ENCODE measurements at places on chromosomes 2 and 18.

GRCh38 chr18:8726963-8727705 is 21.8 kb downstream of the MTCL1 start:
- no peak for DNase-seq

DNA sequence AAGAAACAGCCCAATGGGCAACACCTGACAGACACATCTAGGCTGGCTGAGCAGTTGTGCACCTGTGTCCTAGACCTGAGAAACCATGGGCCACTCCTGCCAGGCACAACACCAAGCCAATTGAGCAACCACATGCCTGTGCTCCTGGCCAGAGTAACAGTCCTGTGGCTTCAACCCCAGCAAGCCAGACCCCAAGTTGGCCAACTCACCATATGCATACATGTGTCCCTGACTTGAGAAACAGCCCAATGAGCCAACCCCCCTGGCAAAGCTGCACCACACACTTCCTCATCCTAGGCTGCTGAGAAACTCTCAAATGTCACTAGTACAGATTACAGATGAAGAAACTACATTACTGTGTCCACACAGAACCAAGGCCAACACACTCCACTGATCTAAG is 36.6 kb downstream of the USP34 start:
- DNase-seq = no peak

- DNase-seq = no peak
These were observed 166.7 kb upstream of the TNP1 start for GRCh38 chr2:217026569-217026968.

GRCh38 chr18:10475276-10475653 is 20.8 kb downstream of the APCDD1 start:
- no peak for DNase-seq

DNA sequence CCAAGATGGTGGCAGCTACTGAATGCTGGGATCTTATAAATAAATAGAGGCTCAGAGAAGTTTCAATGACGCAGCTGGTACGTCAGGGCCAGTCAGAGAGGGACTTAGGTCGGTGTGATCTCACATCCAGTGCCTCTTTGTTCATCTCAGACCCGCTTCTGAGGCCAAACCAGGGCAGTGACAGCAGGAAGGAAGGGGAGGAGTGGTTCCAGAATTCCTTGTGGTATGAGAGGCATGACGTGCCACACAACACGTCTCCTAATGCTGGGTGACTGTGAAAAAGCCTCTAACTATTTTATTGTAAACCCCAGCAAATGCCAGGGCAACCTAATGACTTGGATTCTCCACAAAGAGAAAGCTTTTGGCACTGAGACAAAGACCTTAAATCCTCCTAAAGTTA is 423.3 kb downstream of the LPIN1 start:
- DNase-seq = peak; percentile 40

DNA sequence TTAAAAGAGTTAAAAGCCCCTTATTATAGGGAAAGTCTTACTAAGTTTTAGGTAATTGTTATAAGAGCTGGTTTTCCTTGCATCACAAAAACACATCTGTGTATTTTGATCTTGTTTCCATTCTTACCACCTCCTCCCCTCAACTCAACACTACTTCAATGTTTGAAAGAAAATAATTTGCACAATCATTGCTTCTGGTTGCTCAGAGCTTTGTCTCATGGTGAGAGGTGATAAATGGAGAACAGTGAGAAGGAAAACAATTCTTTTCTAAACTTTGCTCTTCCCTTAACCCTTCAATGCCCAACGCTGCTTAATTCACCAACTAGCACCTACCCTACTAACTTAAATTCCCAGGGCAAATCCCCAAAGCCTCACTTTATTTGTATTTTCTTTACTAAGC is 268.1 kb upstream of the LINC00305 start:
- DNase-seq = no peak

- DNase-seq = no peak
These were observed 12.1 kb downstream of the UPP2 start for GRCh38 chr2:158113741-158114295.

GRCh38 chr2:156320486-156321098 is 11.9 kb downstream of the NR4A2 start:
- no peak for DNase-seq

- no peak for DNase-seq
These were observed 1.2 kb upstream of the SLC1A4 start for GRCh38 chr2:64987956-64988419.

DNA sequence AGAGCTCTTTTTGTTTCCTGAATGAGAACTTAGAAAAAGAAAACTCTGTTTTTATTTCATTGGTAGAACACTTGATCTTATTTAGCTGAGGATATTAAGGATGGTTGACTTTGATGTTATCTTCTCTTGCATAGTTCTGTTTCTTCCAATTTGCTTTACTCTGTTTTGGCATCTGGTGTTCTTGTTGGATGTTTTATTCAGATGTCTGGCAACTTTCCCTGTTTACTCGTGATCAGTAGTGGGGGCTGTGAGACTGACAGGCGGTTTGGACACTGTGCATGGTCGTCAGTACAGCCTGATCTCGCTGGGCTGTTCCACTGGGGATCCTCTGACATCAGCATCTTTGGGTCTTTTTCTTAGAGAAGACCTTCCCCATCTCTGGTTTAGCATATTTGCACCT is 100.1 kb downstream of the TSN start:
- DNase-seq = no peak

GRCh38 chr2:2614452-2614851 is 283.4 kb upstream of the MYT1L start:
- no peak for DNase-seq

DNA sequence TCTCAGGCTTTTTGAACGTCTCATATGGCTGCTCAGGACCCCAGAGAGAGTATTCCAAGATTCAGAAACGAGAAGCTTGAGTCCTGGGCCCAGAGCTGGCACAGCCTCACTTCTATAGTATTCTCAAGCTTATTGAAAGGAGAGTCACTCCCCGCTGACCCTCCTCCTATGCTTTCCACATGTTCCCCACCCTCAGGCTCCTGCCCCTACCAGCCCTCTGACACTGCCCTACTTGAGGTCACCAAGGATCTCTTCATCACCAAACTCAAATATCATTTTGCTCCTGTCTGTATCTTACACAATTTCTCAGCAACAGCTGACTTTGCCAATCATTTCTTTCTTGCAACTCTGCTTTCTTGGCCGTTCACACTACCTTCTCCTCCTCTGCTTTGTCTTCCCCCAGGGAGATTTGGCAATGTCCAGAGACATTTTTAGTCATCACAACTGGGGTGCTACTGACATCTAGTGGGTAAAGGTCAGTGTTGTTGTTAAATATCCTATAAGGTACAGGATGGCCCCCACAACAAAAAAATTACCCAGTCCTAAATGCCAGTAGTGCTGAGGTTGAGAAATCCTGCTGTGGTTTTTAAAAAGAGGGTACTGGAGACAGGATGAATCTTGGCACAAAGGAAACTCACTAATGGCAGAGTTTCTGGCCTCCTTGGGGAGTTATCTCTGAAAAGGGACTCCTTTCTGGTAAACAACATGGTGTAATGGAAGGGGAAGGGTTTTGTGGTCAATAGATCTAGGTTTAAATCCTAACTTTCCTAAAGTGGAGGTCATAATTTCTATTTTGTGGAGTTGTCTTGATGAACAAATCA is 26.9 kb upstream of the INSIG2 start:
- no peak for DNase-seq
